ENCODE measurements at places on chromosomes 6 and 20.

- DNase-seq: peak; percentile 15
These were observed 3.4 kb upstream of the SLC17A5 start for GRCh38 chr6:73657201-73657600.

DNA sequence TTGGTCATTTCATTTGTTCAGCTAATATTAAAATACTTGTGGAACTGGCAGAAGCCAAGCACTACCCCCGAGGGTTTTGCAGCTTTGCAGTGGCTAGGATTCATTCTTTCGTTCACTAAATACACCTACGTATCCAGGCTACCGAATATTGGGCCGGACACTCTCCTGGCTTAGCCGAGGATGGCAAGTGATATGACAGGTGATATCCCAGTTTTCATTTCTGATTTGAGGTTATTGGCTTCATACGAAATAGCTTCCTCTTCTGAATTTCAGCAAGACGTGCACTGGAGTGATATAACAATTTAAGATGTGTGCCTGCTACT lies 536 bp upstream of the MTFR2 start:
- DNase-seq: no peak

- DNase-seq: no peak
These were observed 50.6 kb downstream of the GJA10 start for GRCh38 chr6:89944826-89945407.

GRCh38 chr20:36548006-36548315 lies 6.6 kb downstream of the MYL9 start:
- DNase-seq: peak; percentile 15

- no peak for DNase-seq
These were observed 154.0 kb downstream of the ZDHHC14 start for GRCh38 chr6:157534977-157535339.

GRCh38 chr6:159035891-159036290 lies 8.9 kb downstream of the TAGAP start:
- DNase-seq: no peak

DNA sequence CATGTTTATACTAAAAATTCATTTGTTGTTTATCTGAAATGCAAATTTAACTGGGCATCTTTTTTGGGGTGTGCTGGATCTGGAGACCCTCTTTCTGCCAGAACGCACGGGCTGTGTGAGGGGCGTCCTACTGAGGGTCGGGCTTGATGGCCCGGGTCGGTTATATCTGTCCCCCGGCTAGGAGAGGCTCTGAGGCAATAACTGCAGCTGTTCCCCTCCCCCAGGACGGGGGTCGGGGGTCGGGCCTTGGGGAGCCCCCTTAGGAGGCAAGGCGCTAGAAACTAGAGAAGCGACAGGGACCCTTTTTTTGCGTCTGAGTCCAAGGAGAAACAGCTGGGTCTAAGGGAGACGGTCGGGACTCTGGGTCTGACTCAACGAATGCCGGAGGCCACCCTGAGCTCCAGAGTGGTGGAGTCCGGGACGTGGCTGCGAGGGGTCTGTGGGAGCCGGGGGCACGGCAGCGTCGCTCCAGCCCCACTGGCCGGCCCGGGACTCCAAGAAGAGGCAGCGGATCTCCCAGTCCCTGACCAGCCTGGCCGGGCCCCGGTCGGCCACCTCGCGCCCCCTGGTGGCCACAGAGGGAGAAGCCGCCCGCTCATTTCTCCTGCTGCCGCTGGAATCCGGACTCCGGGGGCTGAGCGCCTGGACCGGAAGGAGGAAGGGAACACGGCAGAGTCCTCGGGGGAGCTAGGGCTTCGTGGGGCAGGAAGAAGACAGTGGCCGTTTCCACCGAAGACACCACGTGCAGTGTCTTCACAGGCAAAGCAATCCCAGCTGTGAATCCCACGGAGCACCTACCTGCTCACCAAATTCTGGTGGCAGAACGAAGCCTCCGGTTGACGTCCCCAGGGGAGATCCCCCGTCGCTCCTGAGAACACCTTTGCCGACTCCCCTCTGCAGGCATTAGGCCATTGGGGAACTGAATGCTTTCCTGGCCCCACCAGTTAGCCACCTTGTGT lies 24.0 kb upstream of the SCML4 start:
- DNase-seq: peak; percentile 88

- DNase-seq: no peak
These were observed 135.6 kb upstream of the UST start for GRCh38 chr6:148611213-148611612.

DNA sequence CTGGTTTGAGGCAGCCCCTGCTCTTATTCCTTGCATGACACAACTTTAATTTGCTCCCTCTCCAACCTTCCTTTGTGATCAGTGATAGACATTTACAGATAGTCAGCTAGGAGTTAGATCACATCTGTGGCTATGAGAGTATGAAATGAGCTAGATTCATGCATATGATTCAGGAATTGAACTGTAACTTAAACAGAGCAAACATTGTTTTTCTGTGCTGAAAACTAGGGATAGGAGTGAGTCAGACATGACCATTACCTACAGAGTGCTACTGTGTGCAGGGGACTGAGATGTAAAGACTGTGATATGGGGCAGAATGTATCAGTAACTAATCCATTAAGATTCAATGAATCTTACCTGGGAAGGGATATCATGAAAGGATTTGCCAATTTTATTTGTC lies 279.4 kb upstream of the SPTLC3 start:
- DNase-seq: no peak

DNA sequence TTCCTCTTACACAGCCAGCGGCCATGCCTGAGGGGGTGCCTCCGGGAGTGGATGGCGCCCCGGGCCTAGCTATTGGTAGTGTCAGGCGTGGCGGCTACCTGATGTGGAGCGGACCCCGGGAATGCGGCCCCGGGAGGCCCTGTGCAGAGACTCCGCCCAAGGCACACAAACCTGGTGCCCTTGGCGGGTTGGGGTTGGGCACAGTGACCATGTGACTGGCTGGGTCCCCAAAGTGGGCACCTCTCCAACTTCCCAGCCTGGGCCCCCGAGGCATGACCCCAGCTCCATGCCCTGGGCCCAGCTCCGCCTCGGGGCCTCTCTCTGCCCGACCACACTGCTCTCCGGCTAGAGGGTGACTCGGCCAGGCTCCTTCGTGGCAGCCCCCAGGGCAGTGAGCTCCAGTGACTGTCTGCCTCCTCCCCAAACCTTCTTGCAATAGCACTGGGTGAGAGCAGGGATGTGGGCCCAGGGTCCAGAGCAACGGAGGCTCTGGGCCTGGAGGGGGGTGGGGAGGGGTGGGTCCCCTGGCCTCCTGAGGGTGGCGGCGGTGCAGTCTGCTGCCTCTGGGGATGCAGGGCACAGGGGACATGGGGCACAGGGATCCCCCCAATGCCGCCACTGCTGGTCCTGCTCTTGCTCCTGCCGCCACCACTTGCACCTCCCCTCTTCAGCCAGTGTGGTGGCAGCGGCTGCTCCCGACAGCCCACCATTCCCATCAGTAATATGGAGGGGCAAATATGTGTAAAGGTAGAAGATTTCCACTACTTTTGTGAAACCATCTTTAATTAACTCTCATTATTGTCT lies 942.9 kb upstream of the EPHA7 start:
- DNase-seq: no peak

GRCh38 chr6:138526822-138527235 lies 27.5 kb upstream of the NHSL1 start:
- DNase-seq: no peak

DNA sequence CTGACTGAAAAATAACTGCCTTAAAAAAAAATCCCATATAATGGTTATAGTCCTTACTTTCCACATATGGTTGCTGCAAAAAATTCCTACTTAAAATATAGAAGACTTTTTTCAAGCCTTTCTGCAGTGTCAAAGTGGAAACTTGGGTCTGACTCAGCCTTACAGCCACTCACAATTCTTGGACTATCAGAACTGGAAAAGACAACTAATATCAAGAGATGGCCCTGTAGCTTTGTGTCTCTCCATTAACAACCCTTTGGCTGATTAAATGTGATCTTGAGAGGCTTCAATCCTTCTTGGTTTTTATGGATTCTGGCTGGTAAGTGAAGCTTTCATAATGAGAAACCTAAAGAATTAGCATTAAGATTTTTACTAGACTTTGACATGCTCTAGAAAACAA lies 307.8 kb downstream of the RNGTT start:
- no peak for DNase-seq

- no peak for DNase-seq
These were observed 278.8 kb upstream of the RUNX2 start for GRCh38 chr6:45049188-45049843.

DNA sequence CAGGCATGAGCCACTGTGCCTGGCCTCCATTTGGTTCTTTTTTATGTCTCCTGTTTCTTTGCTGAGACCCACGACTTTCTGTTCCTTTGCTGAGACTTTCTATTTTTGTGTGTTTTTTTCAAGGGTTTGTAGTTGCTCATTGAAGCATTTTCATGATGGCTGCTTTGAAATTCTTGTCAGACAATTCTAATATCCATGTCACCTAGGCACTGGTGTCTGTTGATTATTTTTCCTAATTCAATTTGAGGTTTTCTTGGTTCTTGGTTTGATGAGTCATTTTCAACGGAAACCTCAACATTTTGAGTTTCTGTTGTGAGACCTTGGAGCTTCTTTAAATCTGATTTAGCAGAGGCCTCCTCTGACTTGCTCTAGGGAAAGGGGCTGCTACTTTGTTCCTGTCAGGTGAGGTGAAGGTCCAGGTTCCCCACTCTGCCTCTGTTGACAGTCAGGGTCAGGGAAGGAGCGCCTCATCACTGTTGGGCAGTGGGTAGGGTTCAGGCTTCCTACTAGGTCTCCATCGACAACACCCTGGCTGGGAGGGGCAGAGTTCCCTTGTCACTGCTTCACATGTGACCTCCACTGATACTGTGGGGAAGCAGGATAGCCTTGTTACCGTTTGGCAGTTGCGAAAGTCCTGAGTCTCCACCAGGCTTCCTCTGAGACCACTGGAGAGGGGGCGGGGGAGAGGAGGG lies 67.2 kb upstream of the RNF24 start:
- DNase-seq: peak; percentile 63

DNA sequence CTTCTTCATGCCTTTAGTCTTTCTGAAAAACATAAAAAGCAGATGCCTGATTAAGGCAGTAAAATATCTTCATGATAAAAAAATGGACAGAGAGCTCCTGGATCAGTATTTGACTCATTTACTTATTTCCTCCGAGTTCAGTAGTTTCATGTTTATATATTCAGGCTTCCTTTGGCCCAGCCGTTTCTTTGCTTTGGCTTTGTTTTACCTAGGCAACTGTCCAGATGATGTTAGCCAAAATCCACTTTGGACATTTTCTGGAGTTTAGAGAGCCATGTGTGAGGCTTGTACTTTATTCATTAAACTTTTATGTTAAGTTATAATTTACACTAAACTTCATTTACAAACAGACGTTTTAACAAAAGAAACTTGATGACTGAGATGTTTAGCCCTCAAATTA lies 307.1 kb upstream of the RSPO3 start:
- DNase-seq: no peak

- no peak for DNase-seq
These were observed 31.1 kb upstream of the DLGAP4 start for GRCh38 chr20:36275011-36275410.

DNA sequence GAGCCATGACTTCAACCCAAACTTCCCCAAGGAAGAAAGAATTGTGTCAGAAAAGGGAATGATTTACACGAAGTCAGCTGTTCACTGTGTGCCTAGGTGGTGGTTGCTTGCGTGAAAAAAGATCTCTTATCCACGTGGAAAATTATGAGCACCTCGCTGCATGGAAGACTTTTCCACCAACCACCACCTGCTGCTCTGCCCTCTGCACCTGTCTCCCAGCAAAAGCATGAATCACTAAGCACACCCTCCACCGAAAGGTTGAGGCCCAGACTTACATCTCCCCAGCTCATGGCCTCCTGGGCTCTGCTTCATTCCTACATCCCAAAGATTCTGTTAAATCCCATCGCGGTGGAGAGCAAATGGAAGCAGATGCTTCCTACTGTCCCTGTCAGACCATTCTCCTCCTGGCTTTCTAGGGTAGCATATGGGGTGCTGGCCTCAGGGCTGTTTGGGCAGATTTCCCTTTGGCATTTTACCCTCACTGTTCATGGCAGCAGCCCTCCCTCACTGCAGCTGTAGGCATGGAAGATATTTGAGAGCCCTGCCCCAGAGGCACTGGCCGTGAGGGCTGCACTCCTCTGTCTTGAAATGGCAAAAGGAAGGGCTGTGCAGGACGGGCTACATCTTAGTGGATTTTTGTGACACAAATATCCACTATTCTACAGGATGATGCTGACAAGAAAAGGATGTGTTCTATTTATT lies 37.6 kb upstream of the CST5 start:
- DNase-seq: no peak

DNA sequence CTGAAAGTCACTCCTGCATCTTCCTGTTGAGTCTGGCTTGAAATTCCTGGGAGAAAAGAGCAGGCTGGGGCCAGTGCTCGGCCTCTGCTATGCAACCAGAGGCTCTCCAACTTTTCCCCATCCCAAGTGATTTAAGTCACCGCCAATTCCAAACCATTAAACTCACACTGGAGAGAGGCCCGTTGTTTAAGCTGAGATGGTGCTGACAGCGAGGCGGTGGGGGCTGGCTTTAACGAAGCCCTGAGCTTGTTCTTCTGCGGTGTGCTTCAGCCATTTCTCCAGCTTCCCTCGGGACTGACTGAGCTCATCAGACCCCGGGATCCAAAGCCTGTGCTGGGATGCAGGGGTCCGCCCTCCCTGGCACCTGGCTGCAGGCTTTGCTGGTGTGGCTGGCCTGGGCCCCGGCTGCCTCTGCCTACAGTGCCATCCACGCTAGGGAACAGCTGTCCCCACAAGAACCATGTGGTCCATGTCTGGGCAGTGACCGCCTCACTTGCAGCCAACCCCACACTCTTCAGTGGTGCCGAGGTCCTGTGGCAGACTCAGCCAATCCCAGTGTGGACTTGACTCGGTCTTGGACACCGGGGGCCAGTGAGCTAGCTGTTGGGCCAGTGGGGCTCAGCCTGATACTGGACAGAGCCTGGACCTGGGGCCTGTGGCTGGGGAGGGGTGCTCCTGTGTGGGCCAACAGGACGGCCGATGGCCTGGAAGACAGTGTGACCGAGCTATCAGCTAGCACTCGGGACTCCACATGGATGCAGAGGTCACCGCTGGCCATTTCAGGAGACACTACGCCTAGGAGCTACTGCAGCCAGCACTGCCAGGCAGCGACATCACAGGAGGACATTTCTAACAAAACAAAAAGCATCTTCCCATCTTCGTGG lies 21.2 kb downstream of the RAMACL start:
- DNase-seq: no peak

GRCh38 chr20:37971561-37972127 lies 61.6 kb downstream of the TTI1 start:
- no peak for DNase-seq

DNA sequence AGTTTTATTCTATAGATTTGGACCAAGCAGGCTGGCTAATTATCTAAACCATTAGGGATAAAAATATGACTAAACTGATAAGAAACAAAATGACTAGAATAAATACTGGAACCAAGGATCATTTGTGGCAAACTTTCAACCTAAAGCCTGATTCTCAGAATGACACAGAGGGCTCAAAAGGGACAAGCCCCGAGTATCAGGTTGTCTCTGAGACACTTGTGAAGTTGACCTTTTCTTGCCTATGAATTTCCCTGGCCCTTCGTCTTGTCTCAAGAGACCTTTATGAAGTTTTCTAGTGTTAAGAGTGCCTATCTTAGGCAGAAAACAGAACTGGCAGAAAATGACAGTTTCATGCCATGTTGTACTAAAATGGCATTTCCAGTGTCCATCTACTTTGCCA lies 68.3 kb downstream of the IMPG1 start:
- no peak for DNase-seq

All from stimulated activated CD4-positive, alpha-beta T cell treated with anti-CD3 and anti-CD28 coated beads, Interleukin-15, amount 100 ng/mL, for 24 hours (primary cell).